CD4-positive, alpha-beta T cell treated with Interleukin-4 for 4 hours (primary cell): ENCODE measurements at places on chromosomes 12 and 14.

DNA sequence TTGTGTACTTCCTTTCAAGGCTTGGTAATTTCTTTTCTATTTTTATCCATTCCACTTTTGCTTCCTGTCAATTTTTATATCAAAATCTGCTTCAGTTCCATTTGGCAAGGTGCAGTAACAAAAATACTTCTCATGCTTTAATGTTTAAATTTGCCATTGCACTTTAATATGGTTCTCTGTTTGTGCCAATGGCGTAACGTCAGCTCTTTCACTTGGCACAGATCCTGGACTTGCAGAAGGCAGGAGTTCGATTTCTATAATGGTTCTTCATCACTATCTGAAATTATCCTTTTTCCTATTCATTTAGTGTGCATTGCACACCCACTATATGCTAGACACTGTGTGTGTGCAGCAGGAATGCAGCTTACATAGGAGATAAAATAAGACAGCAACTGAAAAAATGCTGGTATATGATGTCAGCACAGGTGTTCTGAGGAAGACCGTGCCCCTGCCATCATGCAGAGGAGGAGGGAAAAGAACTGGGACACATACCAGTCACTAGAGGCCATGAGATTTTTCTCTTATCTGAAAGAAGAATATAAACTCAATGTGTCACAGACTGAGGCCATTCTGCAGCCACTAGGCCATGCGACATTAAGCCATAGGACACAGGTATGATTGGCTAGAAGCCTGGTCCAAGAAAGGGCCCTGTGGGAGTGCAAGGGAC, 298.2 kb downstream of the RPAP3 start:
- no peak for DNase-seq

- DNase-seq, result no peak
These were observed 56.7 kb downstream of the C14orf132 start for GRCh38 chr14:96095581-96096476.

DNA sequence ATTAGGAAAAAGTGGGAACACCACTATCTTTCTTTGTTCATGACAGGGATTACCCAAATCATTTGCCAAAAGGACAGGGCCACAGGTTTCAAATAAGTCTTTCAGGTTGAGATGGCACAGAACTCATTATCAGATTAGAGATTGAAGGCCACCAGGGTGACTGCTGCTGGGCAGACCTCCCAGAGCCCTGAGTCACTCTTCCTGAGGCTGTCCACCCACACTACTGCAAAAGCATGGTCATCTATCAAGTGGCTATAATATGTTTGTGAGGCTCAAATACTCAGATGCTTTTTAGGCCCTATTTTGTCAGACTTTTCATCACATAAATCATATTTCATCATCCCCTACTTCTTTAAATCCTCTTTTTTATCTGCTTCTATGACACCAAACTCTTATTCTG, 155.3 kb upstream of the CCDC196 start:
- DNase-seq, result no peak

DNA sequence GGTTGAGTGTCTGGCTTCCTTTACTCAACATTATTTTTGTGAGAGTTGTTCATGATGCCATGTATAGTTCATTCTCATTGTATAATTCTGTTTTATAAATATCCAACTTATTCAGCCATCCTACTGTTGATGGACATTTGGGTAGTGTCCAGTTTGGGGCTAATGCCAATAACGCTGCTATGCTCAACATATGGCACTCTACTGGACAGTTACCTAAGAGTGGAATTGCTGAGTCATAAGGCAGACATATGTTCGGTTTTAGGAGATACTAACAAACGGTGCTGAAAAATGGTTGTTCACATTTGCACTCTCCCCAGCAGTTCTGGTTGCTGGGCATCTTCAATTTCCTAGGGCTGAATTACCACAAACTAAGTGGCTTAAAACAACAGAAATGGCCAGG, 28.7 kb upstream of the P2RX4 start:
- no peak for DNase-seq

DNA sequence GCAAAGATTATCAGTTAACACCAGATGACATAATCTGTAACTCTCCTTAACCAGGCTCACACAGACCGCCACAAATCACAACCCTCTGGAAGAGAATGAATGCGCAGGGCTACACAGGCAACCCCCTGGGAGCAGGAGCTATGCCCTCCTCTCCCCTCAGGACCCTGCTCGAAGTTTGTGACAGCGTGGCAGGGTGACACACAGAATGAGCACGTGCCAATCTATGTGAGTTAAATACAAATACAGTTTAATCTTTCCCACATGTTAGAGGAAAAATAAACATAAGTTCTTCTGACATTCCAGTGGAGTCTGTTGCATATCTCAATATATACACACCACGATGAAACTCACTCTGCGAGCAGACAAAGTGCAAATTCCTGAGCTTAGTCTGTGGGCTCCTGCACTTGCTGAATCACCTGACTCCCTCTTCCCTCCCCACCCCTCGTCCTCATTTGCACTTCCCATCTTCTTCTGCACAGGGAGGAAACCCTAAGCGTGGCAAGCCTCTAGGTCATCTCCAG, 37.6 kb downstream of the BCAT1 start:
- DNase-seq, result no peak

GRCh38 chr12:130200445-130200844, 38.2 kb downstream of the FZD10 start:
- no peak for DNase-seq

- DNase-seq, result peak; percentile 13
These were observed 20.3 kb downstream of the FIGNL2 start for GRCh38 chr12:51827925-51828818.

DNA sequence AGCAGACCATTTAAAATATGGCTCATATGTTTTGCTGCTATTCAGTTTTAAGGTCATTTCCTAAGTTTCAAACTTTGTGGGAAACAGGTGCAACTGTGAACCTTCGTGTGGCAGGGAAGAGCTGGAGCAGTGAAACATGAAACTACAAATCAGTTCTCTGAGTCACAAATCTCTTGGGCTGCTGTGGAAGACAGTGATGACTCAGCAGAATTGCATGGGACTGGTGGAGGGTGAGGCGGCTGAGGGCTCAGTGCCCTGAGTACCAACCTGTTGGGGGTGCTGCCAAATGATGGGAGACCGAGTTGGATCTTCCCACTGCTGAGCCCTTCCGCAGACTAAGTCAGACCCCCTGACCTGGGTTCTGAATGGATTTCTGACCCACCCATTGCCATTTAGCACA, 8.4 kb upstream of the CALM1 start:
- DNase-seq, result no peak

GRCh38 chr12:124188561-124189405, 106.1 kb upstream of the RFLNA start:
- no peak for DNase-seq

- DNase-seq, result no peak
These were observed 905 bp downstream of the CISTR start for GRCh38 chr12:53750812-53751335.

DNA sequence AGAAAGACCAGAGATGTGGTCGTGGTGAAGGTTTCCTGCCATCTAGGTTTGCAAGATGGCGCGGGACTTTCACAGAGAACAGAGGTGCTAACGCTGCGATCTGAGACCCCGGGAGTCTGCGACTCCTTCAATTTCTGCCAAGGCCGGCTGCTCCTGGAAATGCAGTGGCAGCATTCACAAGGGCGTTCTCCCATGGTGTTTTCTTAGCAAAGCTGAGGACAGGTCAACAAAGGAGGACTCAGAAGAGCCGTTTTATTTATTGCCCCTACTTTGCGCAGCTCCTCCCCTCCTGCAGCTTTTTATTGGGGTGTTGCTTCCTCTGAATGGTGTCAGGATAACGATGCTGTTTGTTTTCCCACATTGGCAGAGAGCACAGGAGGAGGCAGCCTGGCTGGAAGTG, 86.3 kb downstream of the TMEM132C start:
- DNase-seq, result no peak

DNA sequence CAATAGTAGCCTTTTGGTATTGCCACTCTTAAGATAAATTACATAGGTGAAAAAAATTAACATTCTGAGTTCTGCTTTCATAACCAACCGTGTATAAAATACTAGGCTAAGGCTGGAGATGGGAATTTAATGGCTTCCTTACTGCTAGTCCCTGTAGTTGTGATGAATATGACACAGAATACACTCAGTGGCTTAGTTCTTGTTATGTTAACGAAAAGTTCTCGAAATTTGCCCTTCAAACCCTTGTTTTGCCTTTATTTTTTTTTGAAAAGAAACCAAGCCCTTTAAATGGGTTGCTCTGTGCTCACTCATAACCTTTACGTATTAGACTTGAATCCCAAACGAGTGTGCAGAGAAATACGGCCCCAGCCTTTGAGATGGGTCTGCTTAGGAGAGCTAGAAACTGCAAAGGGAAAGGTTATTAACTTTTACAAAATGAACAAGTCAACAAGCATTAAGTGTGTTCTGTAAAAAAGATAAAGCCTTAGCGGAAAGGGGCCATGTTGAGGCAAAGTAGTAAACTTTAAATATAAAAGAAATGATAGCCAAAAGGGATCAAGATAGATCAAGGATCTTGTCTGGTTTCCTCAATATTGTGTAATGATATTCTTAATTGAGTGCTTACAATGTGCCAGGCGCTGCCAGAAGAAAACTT, 1.7 kb downstream of the NUDT4 start:
- DNase-seq, result no peak

DNA sequence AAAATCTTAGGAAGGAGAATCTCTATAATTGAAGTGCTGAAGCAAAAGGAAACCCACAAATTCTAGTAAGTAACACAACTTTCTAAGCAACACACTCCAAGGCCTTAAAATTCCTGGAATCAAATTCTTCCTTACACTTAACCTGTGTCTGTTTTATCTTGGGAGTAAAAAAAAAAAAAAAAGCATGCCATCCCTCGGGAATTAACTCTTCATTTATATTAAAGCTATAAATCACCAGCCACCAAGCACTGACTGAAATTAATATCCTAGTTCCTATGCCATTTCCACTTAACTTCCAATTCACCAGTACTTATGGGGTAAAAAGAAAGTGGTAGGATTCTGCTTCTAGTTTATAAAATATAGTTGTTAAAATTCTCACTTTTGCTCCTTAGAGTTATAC, 238.1 kb downstream of the SLC25A21 start:
- DNase-seq, result no peak

DNA sequence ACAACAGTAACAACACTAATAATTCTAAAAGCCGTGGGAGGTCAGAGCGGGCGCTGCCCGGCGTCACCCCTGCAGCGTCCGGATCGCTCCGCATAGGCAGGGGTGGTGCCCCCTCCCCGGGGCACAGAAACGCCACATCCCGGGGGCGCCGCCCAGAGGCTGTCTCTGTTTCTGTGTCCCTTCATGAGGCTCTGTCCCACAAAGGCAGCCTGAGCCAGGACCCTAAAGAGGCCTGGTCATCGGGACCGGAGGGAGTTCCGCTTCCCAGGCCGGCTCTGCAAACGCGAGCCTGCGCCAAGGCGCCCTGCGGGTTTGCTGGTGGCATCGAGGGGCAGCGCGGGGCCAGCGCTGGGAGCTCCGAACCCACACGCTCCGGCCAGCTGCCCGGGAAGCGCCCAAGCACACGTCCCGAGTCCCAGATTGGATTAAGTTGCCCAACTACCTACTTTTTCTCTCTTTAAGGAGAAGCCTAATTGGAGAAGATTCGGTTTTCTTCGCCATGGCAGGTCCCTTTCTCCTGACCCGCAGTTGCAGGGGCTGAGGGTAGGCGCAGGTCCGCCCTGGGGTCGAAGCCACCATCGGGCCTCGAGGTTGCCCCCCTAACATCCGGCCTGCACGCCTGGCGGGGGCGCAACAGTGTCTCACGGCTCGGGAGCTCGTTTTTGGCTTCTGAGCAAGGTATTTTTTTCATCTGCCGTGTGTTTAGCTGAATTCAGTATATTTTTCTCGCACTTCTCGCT, 421.7 kb downstream of the VRK1 start:
- DNase-seq, result peak; percentile 8

GRCh38 chr12:116675339-116676107, 62.3 kb downstream of the SPRING1 start:
- DNase-seq, result no peak

- DNase-seq, result no peak
These were observed 21.0 kb downstream of the TMTC1 start for GRCh38 chr12:29762637-29763300.

- DNase-seq, result no peak
These were observed 138.2 kb downstream of the NUAK1 start for GRCh38 chr12:106000382-106001104.

GRCh38 chr12:32051511-32052211, 55.0 kb upstream of the BICD1 start:
- no peak for DNase-seq

GRCh38 chr14:70567791-70568190, 32.7 kb downstream of the MED6 start:
- no peak for DNase-seq

DNA sequence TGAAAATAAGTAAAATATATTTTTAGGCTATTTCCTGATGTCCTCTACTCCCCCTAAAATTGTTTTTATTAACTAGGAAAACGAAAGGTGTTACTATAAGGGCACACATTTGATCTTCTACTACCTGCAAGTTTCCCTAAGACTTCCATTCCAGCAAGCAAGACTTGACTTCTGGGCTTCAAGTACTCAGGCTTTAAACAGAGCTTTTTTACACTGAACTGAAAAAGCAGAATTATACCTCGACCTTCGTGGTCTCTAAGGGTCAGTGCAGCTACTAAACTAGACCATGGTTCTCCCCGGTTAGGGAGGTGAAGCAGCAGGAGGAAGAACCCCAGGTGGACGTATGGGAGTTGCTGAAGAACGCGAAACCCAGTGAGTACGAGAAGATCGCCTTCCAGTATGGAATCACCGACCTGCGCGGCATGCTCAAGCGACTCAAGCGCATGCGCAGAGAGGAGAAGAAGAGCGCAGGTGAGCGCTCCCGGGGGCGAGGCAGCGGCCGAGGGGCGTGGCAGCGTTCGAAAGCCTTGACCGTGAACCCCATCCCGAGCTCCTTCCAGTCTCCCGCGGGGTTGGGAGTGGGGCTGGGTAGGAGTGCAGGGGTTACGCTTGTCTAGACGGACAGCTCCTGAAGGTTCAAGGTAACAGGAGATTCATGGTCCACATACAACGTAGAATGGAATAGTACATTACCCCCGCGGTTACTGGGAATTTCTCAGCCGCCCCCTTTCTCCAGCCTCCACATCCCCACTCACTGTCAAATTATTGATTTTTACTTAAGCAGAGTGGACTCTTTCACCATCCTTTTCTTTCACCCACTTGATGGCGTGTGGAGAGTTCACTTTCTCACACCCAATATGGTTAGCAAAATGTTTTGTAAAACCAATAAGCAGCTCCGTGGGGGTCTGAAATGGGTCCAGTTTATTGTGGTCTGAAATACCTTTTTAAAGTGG, 47.6 kb downstream of the MYBPC1 start:
- no peak for DNase-seq
